ENCODE measurements at places on chromosomes 3 and 15.

DNA sequence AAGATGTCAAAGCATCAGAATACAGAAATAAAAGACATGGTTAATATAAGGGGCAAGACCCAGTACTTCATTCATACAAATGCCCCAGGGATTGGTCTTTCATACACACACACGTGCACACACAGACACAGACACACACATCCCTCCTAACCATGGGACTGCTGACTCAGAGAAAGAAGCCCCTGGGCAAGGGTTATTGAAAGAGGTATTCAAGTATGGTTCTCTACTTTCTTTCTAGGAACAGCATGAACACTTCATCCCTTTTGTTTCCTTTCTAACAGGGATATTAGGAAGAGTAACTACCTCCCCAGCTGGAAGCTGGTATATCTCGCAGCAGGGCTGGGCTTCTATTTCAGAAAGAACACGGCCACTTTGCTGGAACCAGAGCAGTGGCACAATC is 33.2 kb upstream of the ZFAND6 start:
- no peak for DNase-seq

- no peak for DNase-seq
Observed at GRCh38 chr15:35312344-35312743, 227.2 kb upstream of the NANOGP8 start.

DNA sequence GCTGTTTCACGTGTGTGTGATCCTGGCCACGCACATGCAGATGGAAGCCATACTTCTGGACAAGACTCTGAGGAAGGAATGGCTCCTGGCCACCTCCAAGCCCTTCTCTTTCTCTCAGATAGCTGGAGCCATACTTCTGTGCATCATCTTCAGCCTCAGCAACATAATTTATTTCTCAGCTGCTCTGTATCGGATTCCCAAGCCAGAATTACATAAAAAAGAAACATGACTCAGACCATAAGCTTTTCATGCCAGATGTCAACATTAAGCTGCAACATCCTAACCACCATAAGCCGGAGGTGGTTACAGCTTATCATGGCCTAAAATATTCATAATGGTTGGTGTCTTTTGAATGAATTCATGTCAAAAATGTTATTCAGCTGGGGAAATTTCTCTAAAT is 10.6 kb upstream of the KIF23 start:
- no peak for DNase-seq

DNA sequence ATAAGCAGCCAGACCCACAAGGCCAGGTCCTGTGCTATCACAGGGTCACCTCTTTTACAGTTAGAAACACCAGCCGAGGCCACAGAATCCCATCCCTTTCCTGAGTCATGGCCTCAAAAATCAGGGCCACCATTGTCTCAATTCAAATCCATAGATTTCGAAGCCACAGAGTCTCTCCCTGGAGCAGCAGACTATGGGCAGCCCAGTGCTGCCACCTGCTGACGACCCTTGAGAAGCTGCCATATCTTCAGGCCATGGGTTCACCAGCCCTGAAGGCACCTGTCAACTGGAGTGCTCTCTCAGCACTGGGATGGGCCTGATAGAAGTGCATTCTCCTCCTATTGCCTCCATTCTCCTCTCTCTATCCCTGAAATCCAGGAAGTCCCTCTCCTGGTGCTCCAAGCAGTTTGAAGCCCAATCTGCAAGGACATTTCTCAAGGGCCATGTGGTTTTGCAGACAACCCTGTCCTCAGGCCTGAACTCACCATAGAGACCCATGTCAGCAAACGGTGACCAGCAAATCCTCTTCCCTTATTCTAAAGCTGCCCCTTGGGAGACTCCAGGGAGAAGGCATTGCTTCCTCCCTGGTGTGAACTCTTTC is 39.6 kb downstream of the TGM4 start:
- peak; percentile 69 for DNase-seq

GRCh38 chr3:57992452-57993213 is 15.6 kb upstream of the FLNB start:
- no peak for DNase-seq

GRCh38 chr15:80464951-80465625 is 60.9 kb downstream of the ARNT2 start:
- no peak for DNase-seq

DNA sequence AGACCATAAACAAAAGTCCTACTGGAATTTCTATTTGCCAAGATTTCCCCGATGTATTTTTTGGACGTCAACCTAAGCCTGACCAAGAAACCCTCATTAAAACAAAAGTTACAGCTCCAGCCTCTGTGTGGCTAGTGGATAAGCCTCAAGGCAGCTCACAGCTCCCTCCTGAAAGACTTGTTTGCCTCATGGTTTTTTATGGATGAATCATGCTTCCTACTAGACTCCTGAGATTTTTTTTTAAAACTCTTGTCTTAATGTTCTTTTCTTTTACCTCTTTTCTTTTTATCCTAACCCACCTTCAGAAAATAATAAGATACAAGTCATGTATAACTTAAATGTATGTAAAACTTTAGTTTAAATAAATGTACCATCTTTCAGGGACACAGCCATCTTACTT is 52.4 kb downstream of the SUCNR1 start:
- no peak for DNase-seq

- DNase-seq: no peak
Observed at GRCh38 chr3:141746962-141747361, 8.9 kb downstream of the RNF7 start.

GRCh38 chr3:55166576-55167555 is 239.0 kb upstream of the LRTM1 start:
- no peak for DNase-seq
